Body of pancreas (tissue), 4 donors: ENCODE measurements at places on chromosomes 16 and 17. TPM values are rescaled to one million over a fixed set of nuclear protein-coding genes. Genes with fewer than 3 reads are reported as not detected.

The AXIN2 gene
- 5.4 TPM for total RNA-seq

The HEATR9 gene
- not detected for total RNA-seq

The KIF19 gene
- total RNA-seq: 2.3 TPM

The ZNF267 gene
- total RNA-seq: 11.5 TPM

The HBA2 gene
- total RNA-seq: 6.0 TPM

GRCh38 chr17:6177941-6178694 lies 107.9 kb downstream of the WSCD1 start:
- DNase-seq: no peak
- H3K4me1 ChIP-seq: no peaks in the 10 kb centered on the region
- H3K36me3 ChIP-seq: no peaks in the 10 kb centered on the region
- no peak overlapping the region for H3K4me3 ChIP-seq

- peak overlapping the region; percentile 54 for H3K4me3 ChIP-seq
- H3K27ac ChIP-seq: peak overlapping the region; percentile 95
- peaks cover 18% of the 10 kb centered on the region for H3K36me3 ChIP-seq
- peak; percentile 92 for DNase-seq
Measured at GRCh38 chr17:28726627-28727491, 826 bp upstream of the TLCD1 start.

DNA sequence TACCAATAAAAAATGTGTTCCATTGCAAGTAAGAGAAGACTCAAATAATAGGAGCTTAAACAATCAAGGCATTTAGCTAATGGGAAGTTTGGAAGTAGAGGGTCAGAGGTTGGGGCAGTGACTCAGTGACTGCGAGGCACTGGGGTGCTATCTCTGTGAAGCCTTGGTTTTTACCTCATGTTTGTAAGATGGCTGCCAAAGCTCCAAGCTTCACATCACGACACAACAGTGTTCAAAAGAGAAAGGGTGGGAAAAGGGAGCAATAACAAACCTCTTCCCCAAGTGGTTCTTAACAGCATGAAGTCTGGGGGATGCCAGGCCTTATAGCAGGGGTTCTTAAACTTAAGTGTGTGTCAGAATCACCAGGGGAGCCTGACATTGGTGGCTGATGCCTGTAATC lies 26.6 kb upstream of the GPRC5B start:
- peaks cover 7% of the 10 kb centered on the region for H3K4me1 ChIP-seq
- H3K27ac ChIP-seq: no peak overlapping the region
- DNase-seq: no peak
- H3K4me3 ChIP-seq: no peak overlapping the region
- H3K36me3 ChIP-seq: no peaks in the 10 kb centered on the region

GRCh38 chr17:4560421-4560820 lies at the start of gene GGT6:
GGT6 (minus strand) TSS chr17:4560577; CDS start chr17:4560521, 56 bp downstream.
- DNase-seq: peak; percentile 99
- H3K4me3 ChIP-seq: peak within 1 kb of the TSS; percentile 13
- no peaks in the 10 kb centered on the region for H3K27me3 ChIP-seq
- peak within 1 kb of the TSS; percentile 78 for H3K27ac ChIP-seq
- peaks cover 42% of the 10 kb centered on the region for H3K4me1 ChIP-seq
- H3K36me3 ChIP-seq: no peaks in the 10 kb centered on the region

DNA sequence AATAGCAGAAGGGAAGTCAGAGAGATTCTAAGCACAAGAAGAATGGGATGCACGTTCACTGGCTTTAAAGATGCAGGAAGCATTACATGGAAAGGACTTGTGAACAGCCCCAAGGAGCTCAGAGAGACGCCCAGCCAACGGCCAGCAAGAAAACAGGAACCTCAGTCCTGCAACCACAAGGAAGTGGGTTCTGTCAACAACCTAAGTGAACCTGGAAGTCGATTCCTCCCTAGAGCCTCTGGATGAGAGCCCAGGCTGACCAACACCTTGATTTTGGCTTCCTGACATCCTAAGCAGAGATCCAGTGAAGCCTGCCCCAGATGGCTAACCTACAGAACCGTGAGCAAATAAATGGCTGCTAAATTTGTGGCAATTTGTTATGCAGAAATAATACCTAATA lies 24.5 kb downstream of the GPR142 start:
- no peak overlapping the region for H3K4me3 ChIP-seq
- peaks cover 15% of the 10 kb centered on the region for H3K4me1 ChIP-seq
- no peak overlapping the region for H3K27ac ChIP-seq
- DNase-seq: no peak

DNA sequence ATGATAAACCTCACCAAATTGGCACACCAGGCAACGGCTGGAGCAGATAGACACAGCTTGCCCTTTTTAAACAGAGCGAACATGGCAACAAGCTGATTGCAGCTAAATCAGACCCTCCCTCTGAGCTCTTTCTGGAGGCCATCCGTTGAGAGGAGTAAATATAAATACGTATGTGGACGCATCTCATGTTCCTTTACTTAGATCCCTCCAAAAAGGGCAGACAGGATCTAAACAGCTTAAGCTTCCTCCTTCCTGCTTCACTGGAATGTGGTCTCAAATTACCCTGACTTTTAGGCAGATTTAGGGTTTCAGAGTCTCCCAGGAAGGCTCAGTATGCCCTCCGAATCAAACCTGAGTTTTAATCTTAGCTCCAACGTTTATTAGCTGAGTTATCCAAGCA lies 204.7 kb upstream of the GOT2 start:
- DNase-seq: no peak
- H3K27me3 ChIP-seq: no peaks in the 10 kb centered on the region
- no peaks in the 10 kb centered on the region for H3K4me1 ChIP-seq
- no peaks in the 10 kb centered on the region for H3K36me3 ChIP-seq

GRCh38 chr17:28057731-28058246 lies 15.3 kb downstream of the NLK start:
- peak overlapping the region; percentile 53 for H3K27ac ChIP-seq
- H3K36me3 ChIP-seq: no peaks in the 10 kb centered on the region
- no peak for DNase-seq
- peaks cover 59% of the 10 kb centered on the region for H3K4me1 ChIP-seq
- no peak overlapping the region for H3K4me3 ChIP-seq
- no peaks in the 10 kb centered on the region for H3K27me3 ChIP-seq

- DNase-seq: peak; percentile 58
- H3K36me3 ChIP-seq: no peaks in the 10 kb centered on the region
- H3K4me1 ChIP-seq: peaks cover 47% of the 10 kb centered on the region
- H3K27ac ChIP-seq: peak overlapping the region; percentile 81
Measured at GRCh38 chr16:90019543-90020259, 445 bp upstream of the DBNDD1 start.

GRCh38 chr16:89574681-89575246 lies 794 bp upstream of the CPNE7 start:
- peak; percentile 47 for DNase-seq
- H3K27me3 ChIP-seq: no peaks in the 10 kb centered on the region
- H3K4me3 ChIP-seq: no peak overlapping the region

DNA sequence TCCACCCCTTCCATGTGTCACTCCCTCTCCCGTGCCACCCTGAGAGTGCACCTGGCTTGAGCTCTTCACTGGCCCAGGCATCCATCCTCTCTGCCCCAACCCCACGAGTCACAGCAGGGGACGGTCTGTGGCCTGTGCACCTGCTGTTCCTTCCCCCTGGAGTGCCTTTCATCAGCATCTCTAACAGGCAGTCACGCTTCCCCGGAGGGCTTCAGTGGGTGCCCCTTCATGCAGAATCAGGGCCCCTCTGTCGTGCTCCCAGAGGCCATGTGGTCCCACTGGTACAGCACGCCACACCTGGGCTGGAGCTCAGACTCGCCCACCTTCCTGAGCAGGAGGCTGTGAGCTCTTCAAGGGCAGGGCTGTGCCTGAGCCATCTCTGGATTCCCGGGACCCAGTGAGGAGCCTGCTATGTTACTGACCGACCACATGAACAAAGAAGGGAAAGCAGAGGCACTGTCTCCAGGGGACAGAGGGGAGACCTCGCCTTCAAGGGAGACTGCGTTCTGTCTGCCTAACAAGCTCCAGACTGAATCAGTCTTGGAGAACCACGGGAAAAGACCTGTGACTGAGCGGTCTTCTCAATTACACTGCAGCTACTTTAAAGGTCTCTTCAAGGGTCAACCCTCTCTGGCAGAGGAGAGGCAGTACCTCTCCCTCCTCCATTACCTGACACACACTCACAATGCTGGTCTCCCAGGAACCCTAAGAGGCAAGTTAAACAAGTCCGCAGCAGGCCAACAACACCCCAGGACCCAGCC lies 78.8 kb upstream of the DOC2B start:
- peaks cover 12% of the 10 kb centered on the region for H3K4me1 ChIP-seq
- no peak overlapping the region for H3K4me3 ChIP-seq
- DNase-seq: no peak

- H3K4me3 ChIP-seq: no peak overlapping the region
- no peak for DNase-seq
- no peaks in the 10 kb centered on the region for H3K27me3 ChIP-seq
- peaks cover 75% of the 10 kb centered on the region for H3K4me1 ChIP-seq
Measured at GRCh38 chr17:40074871-40075200, 12.1 kb downstream of the THRA start.
